ENCODE measurements at places on chromosomes 2 and 18.

GRCh38 chr2:211730215-211730614 lies 808.4 kb downstream of the ERBB4 start:
- no peak for DNase-seq

GRCh38 chr2:43427032-43427424 lies 168.8 kb downstream of the THADA start:
- DNase-seq: no peak

DNA sequence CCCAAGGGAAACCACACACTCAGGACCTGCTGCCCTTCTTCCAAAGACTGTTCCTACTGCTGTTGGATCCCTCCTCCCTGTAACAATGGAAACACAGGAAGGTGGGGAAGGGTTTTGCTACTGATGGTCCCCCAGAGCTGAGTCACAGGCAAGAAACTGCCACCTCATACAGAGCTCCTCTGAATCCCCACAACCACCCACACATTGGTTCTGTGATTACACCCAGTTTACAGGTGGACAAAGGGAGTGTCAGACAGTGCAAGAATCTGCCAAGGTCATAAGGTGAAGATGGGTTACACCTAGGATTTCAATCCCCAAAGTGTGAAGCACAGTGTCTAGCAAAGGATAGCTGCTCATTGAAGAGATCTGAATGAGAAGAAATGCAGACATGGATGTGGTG lies 141.7 kb upstream of the LMAN1 start:
- DNase-seq: no peak

DNA sequence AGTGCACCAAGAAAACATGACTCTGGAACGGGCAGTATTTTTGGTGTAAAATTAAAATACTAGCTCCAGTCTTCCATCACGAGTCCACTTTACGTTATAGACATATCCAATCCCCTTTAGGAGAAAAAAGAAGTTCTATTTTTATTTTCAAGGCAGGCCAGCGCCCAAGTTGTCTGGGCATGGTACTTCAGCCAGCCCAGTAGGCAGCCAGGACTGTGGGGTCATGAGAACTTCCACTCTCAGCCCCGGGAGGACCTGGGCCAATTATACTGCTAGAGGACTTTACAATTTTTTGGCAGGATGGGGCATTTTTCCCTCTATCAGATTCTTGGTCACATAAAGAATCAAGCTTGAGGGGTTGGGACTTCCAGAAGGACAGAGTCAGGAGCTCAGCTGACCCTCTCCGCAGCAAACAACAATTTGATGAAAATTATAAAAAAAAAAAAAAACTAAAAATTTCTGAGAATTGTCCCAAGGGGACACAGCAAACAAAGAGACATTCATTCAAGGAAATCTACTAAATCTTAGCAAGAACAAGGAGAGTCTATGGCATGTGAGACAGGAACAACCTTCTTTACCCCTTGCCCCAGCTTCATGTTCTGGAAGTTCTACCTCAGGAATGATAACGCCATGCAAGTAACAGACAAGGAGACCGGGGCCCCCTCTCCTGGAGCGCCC lies 37.3 kb upstream of the B3GNT2 start:
- DNase-seq: no peak

DNA sequence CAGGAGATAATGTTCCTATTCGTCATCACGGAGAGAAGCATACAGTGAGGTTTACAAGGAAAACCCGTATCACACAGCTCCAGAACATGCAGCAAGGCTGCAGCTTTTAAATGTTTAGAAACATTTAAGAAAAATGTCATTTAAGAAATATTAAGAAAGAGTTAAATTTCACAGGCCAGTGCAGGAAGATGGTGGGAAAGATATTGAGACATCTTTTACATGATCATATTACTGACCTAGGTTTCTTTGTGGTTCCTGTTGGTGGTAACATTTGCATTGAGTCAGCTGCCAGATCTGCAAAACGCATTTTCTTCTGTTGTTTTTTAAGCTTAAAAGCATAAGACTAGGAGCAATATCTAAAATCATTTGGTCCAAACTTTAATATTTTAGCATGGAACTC lies 44.9 kb downstream of the CPO start:
- no peak for DNase-seq

DNA sequence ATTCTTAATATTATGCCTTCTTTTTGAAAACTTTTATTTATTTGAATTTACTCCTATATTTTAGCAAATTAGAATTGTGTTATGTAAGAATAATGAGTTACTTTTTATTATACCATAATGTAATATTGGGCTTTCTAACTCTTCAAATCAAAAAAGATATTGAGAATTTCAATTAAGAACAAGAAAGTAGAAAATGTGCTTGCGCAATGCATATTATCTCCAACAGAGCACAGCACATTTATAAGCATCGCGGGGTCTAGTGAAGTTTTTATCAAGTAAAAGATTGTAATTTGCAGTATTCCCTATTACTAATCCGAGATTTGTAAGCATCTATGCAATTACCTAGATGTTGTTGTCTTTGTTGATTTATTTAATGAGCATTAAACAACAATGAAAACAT lies 829.1 kb upstream of the CNTNAP5 start:
- no peak for DNase-seq

DNA sequence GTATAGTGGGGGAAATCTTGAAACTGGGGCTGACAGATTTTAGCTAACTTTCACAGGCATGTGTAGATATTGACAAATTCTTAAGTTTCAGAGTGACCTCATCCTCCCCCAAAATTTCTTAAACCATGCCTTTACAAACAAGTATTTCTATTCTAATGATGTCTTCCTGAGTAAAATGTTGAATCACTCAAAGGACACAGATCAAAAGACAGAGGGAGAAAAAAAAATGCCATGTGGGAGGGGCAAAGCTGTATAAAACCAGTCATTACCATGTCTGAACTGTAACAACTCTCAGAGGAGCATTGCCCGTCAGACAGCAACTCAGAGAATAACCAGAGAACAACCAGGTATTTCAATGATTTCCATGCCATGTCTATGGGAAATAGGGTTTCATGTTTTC lies at the start of gene SERPINB2:
SERPINB2 (plus strand) TSS at position 282 of the 400 bp plus-strand sequence. CDS start 3,740 bp downstream, outside the sequence.
- DNase-seq: no peak

DNA sequence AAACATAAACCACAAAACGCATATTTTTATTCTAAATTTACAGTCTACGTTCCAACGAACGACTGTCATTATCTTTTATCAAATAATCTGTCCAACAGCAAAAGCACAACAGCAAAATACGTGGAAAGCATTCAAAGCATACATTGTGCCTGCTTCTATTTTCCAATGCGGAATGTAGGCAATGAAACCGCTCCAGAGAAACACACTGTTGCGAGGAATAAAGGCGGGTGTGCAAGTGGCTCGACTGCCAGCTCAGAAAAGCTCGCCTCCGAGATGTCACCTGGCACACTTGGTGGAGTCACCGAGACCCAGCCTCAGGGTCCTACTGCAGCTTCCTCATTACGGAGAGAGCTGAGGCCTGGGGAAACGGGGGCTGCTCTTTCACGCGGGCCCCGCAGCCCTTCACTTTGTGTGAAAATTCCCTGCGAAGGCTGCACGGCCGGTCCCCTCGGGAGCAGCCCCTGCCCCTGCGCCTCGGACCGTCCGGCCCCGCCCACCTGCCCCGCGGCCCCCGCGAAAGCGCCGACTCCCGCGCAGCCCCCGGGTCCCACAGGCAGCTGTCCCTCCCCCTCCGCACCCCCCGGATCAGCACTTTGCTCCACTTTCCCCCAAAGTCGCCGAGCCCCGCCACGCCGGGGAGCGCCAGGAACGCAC lies 752 bp downstream of the MGAT4A start:
- DNase-seq: no peak

- DNase-seq: no peak
Observed at GRCh38 chr2:226554701-226555100, 244.9 kb downstream of the IRS1 start.

GRCh38 chr2:167126165-167126564 lies 237.9 kb downstream of the XIRP2 start:
- DNase-seq: no peak

GRCh38 chr2:169365029-169365480 lies 2.7 kb upstream of the LRP2 start:
- DNase-seq: no peak

GRCh38 chr2:10327896-10328669 lies 25.4 kb downstream of the HPCAL1 start:
- DNase-seq: no peak

DNA sequence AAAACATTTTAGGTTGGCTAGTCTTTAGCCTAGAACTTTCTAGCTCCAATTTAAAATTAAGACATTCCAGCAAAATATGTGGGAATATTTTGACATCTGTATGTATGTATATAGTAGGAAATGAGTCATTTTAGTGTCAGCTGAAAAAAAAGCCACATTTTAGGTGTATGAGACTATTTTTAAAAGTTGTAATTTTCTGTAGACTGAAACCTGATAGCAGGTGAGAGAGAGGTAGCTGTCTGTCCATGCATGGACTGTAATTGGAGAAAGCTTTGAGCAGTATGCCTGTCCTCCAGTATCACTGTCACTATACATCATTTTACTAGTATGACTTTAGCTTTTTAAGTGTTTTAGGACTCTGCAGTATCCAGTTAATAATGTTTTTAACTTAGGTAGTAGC lies 26.1 kb upstream of the PPP1R1C start:
- DNase-seq: no peak

DNA sequence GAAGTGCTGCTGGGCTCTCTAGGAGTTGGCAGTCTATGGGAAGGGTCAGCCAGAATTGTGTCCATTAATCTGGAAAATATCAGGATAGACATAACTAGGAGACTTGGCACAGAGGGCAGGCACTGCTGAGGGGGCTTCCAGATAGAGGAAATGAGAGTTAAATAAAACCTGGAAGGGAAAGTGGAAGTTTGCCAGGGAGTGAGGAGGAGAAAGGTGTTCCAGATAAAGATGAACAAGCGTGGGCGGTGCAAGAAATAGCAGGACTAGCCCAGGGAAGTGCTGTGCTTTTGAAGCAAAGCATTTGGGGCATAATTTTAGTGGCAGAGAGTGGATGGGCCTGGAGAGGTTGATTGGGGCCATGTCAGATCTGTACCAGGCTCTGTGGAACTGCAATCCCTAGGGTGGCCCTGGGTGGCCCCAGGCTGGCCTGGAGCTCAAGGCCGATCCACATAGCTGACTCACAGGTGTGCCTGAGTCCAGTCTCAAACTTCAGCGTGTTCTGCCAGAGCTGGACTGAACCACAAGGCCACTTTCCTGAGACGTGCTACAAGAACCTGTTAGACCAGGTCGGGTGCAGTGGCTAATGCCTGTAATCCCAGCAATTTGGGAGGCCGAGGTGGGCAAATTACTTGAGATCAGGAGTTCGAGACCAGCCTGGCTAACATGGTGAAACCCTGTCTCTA lies 26.9 kb downstream of the GALM start:
- DNase-seq: no peak

DNA sequence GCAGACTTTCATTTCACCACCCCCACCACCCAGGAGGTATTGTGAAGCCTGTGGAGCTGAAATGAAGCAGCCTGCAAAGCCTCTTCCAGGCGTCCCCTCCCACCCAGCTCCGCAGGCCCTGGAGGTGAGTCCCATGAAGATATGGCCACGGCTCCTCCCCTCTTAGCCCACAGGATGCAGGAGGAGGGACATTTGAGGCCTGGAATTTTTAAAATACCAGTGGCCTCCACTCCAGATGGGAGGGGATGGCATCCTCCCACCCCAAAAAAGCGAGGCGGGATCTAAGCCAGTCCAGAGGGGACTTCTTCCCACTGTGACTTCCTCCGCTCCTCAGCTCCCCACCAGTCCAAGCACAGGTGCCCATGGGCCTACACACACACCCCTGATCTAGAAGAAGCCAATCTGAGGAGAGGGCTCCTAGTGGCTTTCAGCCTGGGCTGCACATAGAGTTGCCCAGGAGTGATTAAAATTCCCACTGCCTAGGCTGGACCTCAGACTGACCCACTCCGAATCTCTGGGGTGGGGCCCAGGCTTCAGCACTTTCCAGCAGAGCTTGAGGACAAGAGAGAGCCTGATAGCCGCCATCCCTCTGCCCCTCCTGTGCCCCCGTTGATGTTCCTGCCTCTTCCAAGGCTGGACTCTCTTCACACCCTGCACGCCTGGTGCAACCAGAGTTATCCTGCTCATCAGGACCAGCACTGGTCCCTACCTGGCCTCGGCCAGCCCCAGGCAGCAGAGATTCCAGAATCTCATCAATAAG lies 206.9 kb downstream of the TNS1 start:
- DNase-seq: no peak

Data from H54 (cell line).